ENCODE measurements at places on chromosomes 4 and X. TPM values are rescaled to one million over a fixed set of nuclear protein-coding genes. Genes with fewer than 3 reads are reported as not detected.

GAGE12J gene
- total RNA-seq = not detected

- peak; percentile 1 for DNase-seq
These were observed 107.3 kb downstream of the JADE1 start for GRCh38 chr4:128916832-128917231.

MAGEA9B gene
- not detected for total RNA-seq

- no peak for DNase-seq
These were observed 166.2 kb downstream of the RAPGEF2 start for GRCh38 chr4:159269116-159269515.

DNA sequence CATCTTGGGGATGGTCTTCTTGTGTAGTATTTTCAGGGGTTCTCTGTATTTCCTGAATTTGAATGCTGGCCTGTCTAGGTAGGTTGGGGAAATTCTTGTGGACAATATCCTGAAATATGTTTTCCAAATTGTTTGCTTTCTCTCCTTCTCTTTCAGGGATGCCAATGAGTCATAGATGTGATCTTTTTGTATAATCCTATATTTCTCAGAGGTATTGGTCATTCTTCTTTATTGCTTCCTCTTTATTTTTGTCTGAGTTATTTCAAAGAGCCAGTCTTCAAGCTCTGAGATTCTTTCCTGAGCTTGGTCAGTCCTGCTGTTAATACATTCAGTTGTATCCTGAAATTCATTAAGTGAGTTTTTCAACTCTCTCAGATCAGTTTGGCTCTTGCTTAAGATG is 73.1 kb downstream of the MAMLD1 start:
- no peak for DNase-seq
